ENCODE measurements at places on chromosomes 7 and 10. TPM values are rescaled to one million over a fixed set of nuclear protein-coding genes. Genes with fewer than 3 reads are reported as not detected.

DNA sequence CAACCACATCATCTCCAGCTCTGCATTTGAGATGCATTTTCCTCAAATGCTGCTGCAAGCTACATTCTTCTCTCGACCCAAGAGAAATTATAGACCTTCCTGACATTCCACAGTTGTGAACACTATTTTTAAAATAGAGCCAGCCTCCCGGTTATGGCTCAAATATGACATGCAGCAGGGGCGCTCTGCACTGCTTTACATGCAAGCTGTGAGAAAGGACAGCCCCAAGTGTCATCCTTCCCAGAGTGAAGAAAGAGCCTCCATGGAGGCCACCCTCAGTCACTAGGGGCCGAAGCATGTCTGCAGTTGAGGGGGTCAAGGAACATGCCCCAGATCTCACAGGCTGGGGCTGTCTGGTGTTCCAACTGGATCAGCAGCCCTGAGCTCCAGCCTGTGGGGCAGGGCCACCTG, 63.9 kb upstream of the CHST15 start:
- no peak overlapping the region for H3K27ac ChIP-seq
- H3K36me3 ChIP-seq: no peaks in the 10 kb centered on the region
- H3K4me1 ChIP-seq: no peaks in the 10 kb centered on the region

GRCh38 chr10:71814922-71815411, 36.1 kb downstream of the PSAP start:
- H3K4me1 ChIP-seq: peaks cover 3% of the 10 kb centered on the region
- peaks cover 27% of the 10 kb centered on the region for H3K36me3 ChIP-seq
- H3K27ac ChIP-seq: no peak overlapping the region

Gene TMEM270
- not detected for total RNA-seq

- H3K36me3 ChIP-seq: no peaks in the 10 kb centered on the region
- peak; percentile 3 for DNase-seq
- H3K27ac ChIP-seq: no peak overlapping the region
- peaks cover 2% of the 10 kb centered on the region for H3K27me3 ChIP-seq
These were observed 248.3 kb downstream of the ADARB2 start for GRCh38 chr10:1488970-1489548.

DNA sequence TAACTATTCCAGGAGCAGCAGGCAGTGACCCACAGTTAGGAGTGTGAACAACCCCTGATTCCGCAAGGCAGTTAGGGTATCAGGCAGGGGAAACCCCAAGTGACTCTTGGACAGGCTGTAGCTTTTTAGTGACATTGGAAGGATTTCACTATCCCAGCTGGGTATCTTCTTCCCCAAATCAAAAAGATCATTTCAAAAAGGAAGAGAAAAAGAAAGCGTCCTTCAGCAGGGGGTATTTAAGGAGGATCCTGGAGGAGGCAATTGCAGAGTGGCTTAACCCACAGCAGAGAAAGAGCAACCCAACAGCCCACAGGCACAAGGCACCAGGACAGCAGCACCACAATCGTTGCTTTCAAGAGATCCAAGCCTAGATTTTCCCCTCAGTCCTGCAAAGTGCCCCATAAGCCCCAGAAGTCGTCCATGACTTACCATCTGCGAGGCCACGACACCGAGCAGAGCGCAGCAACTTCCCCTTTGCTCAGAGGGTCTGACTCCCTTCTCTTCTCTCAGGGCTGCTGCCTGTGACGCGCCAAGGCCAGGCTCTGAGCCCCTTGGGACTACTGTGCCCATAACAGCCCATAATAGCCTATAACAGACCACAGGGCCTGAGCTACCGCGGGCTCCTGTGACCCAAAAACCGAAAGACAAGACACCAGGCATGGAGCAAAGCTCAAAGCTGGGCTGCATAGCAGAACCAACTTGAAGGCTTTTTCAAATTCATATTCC, 19.8 kb downstream of the PIK3AP1 start:
- no peak overlapping the region for H3K27ac ChIP-seq
- H3K36me3 ChIP-seq: no peaks in the 10 kb centered on the region
- no peak overlapping the region for H3K4me3 ChIP-seq
- peaks cover 10% of the 10 kb centered on the region for H3K4me1 ChIP-seq
- DNase-seq: no peak

Gene LYZL2
- not detected for total RNA-seq

DNA sequence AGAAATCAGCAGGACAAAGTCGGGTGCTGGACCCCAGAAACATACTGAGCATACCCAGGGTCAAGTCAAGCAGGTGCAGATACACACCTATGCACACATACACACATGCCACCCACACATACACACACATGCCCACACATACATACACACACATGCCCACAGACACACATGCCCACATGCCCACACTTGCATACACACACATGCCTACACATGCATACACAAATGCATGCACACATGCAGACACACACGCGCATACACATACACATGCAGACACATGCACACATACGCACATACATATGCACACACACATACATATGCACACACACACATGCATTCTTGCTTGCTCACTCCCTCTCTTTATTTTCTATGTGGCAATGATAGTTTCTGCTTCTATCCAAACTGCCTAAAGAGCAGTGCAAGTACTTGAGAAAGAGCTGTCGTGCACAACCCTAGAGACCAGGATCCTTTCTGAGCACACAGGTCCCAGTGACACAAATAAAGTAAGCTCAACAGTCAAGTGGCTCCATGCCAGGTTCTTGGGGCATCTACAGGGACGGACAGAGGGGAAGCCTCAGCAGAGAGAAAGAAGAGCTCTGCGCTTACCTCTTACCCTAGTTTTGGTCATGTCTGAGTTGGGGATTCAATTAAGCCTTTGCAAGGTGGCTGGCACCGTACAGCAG, 83.7 kb downstream of the EBF3 start:
- H3K4me1 ChIP-seq: peaks cover 3% of the 10 kb centered on the region
- H3K36me3 ChIP-seq: no peaks in the 10 kb centered on the region
- peaks cover 2% of the 10 kb centered on the region for H3K27me3 ChIP-seq
- no peak for DNase-seq
- H3K27ac ChIP-seq: no peak overlapping the region

All from activated CD8-positive, alpha-beta T cell treated with anti-CD3 and anti-CD28 coated beads for 36 hours (primary cell).